ENCODE measurements at places on chromosomes 6 and 20. TPM values are rescaled to one million over a fixed set of nuclear protein-coding genes. Genes with fewer than 3 reads are reported as not detected.
A peak's percentile ranks its signal among the peaks of the same experiment; 100 is the strongest.

- no peak overlapping the region for H3K27ac ChIP-seq
- no peak overlapping the region for H3K4me3 ChIP-seq
- no peak for DNase-seq
- no peaks in the 10 kb centered on the region for H3K27me3 ChIP-seq
- H3K36me3 ChIP-seq = peaks cover 3% of the 10 kb centered on the region
- no peaks in the 10 kb centered on the region for H3K4me1 ChIP-seq
Measured at GRCh38 chr6:103284835-103285234, 1574.9 kb downstream of the HACE1 start.

DNA sequence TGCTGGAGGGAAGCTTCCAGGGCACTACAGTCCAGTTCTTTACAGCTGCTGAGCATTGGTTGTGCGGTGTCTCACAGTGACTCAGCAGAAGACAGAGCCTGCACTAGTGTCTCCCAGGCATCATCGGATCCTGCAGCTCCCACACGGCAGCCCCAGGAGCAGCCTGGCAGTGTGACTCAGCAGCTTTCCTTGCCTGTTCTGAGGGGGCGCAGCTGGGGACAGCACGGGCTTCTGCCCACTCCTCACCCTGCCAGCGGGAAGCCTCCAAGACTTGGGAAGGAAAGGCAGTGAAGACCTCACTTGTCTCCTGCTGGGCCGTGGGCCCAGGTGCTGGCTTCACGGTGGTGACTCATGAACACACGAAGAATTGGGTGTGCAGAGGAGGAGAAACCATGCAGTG is 165.4 kb downstream of the SYNDIG1 start:
- H3K27me3 ChIP-seq = no peaks in the 10 kb centered on the region
- no peak overlapping the region for H3K27ac ChIP-seq
- no peak overlapping the region for H3K4me3 ChIP-seq

GRCh38 chr6:106735136-106735633 is 105.8 kb downstream of the QRSL1 start:
- H3K36me3 ChIP-seq = no peaks in the 10 kb centered on the region
- H3K4me3 ChIP-seq = no peak overlapping the region
- H3K4me1 ChIP-seq = no peaks in the 10 kb centered on the region
- H3K27ac ChIP-seq = no peak overlapping the region

DNA sequence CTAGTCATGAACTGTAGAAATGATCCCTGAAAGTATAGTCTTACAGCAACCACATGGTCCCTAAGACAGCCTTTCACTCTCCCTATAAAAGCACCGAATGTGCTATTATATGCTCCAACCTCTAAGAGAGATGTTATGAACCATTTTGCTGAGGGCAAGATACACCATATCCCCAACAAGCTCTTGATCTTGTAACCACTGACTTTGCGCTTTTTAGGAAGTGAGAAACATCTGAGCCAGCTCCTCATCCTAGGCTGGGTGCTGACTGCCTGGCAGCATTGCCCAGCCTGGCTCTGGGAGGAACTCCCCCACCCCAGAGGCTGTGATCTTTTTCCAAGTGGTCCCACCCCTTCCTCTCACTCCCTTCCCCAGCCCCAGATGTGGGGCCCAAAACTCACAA is 3.1 kb upstream of the EMILIN3 start:
- H3K4me3 ChIP-seq = no peak overlapping the region
- no peak for DNase-seq
- no peaks in the 10 kb centered on the region for H3K27me3 ChIP-seq
- H3K27ac ChIP-seq = no peak overlapping the region
- H3K36me3 ChIP-seq = no peaks in the 10 kb centered on the region

- H3K4me1 ChIP-seq = no peaks in the 10 kb centered on the region
- no peak overlapping the region for H3K27ac ChIP-seq
- H3K36me3 ChIP-seq = no peaks in the 10 kb centered on the region
- H3K4me3 ChIP-seq = no peak overlapping the region
Measured at GRCh38 chr20:59583428-59584277, 20.7 kb upstream of the PHACTR3 start.

DNA sequence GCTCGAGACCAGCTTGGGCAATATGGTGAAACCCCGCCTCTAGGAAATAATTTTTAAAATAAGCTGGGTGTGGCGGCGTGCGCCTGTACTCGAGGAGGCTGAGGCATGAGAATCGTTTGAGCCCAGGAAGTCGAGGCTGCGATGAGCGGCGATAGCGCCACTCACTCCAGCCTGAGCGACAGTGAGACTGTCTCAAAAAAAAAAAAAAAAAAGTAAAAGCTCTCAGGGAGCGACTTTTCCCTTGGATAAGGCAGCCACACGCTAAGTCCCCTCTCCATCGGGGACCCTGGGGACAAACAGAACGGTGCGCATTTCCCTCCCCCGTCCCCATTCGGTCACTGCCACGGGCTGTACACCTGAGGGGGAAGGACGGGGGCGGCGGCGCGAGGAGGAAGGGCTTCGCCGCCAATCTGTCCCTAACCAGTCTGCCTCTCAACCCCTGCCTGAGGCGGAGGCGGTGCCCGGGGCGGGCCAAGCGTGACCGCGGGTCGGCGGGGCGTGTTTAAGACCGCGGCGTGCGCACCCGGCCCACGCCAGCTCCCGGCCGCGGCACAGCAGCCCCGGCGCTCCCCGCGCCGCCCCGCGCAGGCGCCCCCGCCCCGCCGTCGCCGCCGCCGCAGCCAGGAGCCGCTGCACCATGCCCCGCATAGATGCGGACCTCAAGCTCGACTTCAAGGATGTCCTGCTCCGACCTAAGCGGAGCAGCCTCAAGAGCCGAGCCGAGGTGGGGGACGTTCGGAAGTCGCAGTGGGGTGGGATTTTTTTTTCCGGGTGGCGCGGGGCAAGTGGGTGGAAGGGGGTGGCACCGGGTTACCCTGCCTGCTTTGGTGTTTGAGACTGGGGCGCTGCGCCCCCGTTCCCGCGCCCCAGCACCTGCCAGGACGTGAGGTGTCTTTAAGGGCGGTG is at the start of gene GMPR:
Gene GMPR (plus strand): TSS at position 531 of the 906 bp plus-strand sequence. CDS start 107 bp downstream, at position 638.
- H3K4me3 ChIP-seq = peak within 1 kb of the TSS; percentile 63
- peaks cover 4% of the 10 kb centered on the region for H3K4me1 ChIP-seq
- H3K27ac ChIP-seq = peak within 1 kb of the TSS; percentile 83
- no peaks in the 10 kb centered on the region for H3K27me3 ChIP-seq
- no peaks in the 10 kb centered on the region for H3K36me3 ChIP-seq
- peak; percentile 74 for DNase-seq

ABHD16B gene
- not detected for total RNA-seq

PRPF6 gene
- 72.1 TPM for total RNA-seq

LY6G5C gene
- 3.8 TPM for total RNA-seq
